ENCODE measurements at places on chromosomes 6 and 20.

- DNase-seq = no peak
These were observed 77.3 kb downstream of the SLC22A23 start for GRCh38 chr6:3379482-3380060.

- DNase-seq = no peak
These were observed 873.0 kb downstream of the KIF16B start for GRCh38 chr20:15700147-15700765.

DNA sequence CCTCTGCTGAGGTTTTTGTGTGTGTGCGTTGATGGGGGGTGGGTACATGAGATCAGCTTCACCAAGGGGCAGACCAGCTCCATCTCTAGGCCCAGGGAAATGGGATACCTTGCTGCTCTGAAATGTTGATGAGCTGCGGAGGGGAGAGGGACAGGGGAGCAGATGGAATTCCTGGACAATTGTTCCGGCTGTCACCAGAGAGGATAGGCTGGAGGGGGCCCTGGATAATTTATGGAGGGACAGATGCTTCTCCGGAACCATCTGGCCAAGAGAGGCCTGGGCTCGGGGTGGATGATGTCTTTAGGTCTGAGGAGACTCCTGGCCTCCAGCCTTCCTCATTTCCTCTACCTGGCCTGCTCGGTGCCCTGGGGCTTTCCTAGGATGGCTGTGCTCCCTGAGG is 1.9 kb upstream of the TJAP1 start:
- no peak for DNase-seq

DNA sequence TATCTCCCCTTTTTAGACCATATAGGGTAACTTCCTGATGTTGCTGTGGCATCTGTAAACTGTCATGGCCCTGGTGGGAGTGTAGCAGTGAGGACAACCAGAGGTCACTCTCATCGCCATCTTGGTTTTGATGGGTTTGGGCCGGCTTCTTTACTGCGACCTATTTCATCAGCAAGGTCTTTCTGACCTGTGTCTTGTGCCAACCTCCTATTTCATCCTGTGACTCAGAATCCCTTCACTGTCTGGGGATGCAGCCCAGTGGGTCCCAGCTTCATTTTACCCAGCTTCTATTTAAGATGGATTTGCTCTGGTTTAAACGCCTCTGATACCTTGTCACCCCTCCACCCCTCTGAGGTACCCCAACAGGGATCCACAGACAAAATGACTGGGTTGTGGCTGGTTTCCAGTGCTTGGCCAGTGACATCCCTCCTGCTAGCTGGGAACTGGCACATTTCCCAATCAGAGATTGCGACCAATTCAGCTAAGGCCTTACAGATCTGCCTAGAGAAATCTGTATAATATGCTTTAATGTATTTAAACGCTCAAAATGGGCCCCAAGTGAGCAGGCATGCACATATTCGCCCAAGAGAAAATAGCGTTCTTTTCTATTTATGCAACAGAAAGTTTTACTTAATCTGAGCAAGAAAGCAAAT is 315.6 kb upstream of the QKI start:
- no peak for DNase-seq

- no peak for DNase-seq
These were observed 43.0 kb upstream of the CCR6 start for GRCh38 chr6:167079853-167080297.

DNA sequence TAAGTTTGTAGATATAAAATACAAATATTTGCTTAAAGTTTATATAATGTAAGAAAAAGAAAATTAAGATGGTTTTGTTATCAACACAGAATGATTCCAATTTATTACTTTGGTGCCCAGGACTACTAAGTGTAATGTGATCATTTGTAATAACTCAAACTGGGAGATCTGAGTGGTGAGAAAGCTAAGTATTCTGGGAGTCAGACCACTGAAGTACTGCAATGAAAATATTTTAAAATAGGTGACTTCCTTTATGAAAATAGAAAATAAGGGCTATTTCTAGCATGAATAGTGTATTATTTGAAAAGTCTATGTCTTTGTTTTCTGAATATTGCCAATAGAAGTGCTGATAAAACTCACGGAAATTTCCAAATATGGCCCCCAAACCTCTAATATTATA is 305.6 kb upstream of the MAN1A1 start:
- DNase-seq = no peak

- DNase-seq = no peak
These were observed 99.4 kb upstream of the RIPOR2 start for GRCh38 chr6:25035174-25035511.

GRCh38 chr20:13930281-13930680 is 60.1 kb downstream of the SEL1L2 start:
- DNase-seq = no peak

GRCh38 chr20:50248104-50248641 is 57.5 kb downstream of the CEBPB start:
- no peak for DNase-seq

DNA sequence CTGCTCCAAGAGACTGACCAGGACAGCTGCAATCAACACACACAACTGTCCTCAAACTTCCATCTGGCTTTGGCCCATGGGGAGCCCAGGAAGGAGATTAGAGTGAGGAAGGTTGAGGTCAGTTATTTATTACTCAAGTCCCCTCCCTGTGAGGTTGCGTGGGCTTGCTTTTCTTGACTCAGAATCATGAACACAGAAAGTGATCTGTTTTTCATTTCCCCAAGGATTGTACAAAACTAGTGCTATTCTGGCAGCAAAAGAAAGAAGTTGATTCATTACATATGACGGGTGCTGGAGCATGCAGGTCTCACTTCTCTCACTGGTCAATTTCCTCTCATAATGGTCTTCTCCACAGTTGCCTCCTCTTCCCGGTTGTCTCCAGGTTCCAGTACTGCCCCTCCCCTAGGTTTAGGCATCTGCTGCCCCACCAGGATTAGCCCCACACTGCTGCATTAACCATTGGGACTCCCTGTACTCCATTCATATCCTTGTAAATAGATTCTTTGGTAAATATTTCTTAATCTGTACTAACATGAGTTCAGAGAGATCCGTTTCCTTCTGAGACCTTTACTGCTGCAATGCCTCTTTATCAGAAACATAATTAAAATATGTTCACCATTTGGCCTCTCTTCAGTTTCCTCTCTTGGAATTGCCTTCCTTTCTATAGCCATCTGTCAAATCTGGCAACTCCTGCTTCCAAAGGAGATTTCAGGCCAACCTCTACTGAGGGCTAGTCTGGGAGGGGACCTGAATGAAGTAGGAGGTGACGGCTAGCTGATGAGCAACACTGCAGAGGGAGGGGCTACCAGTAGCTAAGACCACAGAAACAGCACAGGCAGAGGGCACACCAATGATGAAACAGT is 888.8 kb downstream of the QKI start:
- no peak for DNase-seq

GRCh38 chr6:10000551-10000950 is 414.3 kb downstream of the TFAP2A start:
- no peak for DNase-seq

- no peak for DNase-seq
These were observed 27.8 kb downstream of the ERMARD start for GRCh38 chr6:169779092-169779815.

DNA sequence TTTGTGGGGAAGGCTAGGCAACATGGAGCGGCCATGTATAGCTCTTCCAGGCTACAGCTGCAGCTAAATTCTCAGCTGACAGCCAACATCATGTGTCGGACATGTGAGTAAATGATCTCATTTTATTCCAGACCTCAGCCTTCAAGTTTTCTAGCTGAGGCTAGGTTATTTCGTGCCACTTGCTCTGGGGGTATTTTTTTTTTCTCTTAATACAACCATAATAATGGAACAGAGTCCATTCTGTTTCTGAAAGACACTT is 573.5 kb downstream of the CD109 start:
- DNase-seq = no peak

DNA sequence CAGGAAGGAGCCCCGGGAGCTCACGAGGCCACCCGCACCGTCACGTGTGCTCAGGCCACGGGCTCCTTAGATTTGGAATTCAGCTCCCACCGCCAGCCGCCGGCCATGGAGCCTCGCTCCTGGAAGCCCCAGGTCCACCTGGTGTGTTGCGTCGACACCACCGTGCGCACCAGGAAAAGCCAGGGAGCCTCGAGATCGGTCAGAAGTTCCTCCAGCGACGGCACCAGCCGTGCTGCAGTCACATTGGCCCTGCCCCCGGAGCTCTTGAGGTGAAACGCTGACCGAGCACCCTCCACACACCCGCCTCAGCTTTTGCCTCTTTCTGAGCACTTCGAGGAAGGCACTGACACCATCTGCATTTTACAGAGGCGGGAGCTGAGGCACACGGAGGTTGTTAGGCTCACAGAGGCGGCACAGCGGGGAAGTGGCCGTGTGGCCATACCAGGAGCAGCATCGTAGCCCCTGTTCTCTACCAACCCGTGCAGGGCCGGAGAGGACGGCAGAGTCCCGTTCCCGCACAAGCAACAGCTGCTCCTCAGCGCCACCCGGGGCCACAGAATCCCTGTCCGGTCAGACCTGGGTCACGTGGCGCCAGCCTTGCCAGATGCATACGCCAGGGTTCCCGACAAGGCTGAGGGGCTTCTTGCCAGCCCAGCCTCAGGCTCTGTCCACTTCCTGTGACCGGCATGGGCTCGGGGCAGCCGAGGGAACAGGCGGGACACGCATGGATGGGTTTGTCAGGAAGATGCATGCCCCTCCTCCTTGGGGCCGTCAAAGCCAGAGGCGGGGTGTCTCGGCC is 7.6 kb downstream of the NKAIN4 start:
- no peak for DNase-seq

DNA sequence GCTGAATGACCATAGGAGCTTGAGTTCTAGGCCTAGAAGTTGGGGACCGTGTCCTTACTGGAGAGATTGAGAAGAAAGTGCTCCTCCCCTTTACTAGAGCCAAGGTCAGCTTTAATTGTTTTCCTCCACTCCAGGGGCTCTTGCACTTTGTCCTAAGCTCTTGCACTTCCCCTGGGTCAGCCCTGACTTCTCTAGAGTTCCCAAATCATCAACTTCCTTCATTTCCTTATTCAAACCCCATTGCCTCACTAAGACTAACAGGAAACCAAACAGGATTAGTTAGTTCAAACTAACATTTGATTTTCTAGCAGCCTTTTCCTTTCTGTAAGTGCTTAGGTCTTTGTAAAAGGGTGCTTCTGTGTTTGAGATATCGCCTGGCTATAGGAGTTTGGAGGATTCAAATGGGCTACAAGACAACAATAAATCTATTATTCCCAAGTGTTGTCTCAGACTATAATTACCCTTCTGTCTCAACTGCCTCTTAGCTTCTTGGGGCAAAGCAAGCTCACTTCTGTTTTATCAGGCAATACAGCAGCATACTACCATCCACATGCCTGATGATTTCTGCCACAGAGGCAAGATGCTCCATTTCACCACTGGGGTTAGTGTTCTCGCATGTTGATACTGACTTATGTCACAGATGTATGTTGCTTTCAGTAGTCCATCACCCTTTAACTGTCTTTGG is 12.8 kb upstream of the DTNBP1 start:
- no peak for DNase-seq

DNA sequence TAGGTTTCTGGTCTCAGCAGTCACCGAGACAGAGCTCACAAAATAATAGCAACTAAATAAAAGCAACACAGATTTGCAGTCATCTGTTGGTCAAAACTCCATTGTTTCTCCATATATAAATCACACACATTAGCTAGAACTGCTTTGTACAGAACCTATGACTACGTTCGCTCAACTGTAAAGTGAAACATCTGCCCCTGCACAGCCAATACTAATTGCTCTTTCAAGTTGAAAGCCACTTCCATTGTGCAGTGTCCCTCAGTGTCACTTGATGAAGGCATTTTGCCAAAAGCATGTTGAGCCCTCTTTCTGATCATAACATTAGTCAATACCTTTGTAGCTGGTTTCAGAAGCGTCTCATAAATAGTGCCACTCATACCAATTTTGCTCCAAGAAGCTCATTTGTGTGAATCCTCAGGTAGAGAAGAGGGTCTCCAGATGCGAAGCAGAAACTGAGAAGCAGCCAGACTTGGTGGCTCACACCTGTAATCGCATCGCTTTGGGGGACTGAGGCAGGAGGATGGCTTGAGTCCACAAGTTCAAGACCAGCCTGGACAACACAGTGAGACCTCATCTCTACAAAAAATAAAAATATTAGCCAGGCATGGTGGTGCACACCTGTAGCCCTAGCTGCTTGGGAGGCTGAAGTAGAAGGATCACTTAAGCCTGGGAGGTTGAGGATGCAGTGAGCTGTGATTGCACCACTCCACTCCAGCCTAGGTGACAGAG is 68.9 kb downstream of the PERP start:
- DNase-seq = no peak

DNA sequence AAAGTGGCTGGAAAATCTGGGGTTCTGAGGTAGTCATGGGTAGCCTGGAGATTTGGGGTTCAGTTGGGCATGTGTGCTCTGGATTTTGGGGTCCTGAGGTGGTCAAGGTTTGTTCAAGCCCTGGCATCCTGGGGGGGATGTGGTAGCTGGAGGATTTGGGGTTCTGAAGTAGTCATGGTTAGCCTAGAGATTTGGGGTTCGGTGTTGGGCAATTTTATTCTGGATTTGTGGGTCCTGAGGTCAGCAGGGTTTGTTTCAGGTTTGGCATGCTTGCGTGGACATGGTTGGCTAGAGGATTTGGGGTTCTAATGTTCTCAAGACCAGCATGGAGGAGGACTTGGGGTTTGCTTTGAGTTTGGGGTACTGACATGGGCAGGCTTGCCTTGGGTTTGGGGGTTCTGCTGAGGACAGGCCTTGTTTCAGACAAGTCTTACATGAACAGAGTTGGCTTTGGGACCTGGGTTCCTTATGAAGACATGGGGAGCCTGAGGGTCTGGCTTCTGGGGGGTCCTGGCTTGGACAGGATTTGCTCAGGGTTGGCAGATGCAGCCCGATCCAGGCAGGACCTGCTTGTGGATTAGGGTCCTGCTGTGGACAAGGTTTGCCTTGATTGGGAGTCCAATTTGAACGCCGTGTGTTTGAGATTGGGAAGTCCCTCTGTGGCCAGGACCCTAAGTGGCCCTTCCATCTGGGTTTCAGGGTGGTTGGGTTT is 906 bp downstream of the ANKRD60 start:
- no peak for DNase-seq

- DNase-seq = no peak
These were observed 19.1 kb upstream of the TULP4 start for GRCh38 chr6:158293122-158293521.

DNA sequence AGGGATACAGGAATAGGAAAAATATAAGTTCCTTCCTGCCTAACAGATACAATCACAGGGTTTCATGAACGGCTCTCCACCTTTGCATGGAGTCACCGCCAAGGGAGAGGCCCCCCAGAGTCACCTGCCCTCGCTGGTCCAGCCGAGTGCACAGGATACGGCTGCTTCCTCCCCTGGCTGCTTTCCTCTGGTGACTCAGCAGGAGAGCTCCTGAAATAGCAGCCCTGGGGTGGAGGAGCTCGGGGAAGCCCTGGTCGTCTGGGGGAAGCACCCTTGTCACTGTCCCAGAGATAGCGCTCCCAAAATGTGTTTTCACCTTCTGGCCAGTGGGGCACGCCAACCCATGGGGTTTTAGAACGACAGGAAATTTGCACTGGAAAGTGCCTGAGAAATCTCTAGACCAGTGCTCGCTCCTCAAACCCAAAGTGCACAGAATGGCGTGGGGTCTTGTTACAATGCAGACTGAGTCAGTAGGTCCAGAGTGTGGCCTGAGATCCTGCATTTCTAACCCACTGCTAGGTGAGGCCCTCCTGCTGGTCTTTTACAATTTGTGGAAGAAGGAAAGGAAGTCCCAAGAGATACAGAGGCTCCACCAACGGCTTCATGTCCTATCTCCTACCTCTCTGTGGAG is 35.9 kb upstream of the FAM50B start:
- no peak for DNase-seq
